DMS 273 treated with DMSO at 0.1 percent for 48 hours (cell line): ENCODE measurements at places on chromosomes 6 and 20.

- DNase-seq: no peak
Observed at GRCh38 chr6:77786935-77787629, 134.2 kb downstream of the MEI4 start.

GRCh38 chr6:64591676-64592036, 956.1 kb downstream of the PHF3 start:
- DNase-seq: no peak

DNA sequence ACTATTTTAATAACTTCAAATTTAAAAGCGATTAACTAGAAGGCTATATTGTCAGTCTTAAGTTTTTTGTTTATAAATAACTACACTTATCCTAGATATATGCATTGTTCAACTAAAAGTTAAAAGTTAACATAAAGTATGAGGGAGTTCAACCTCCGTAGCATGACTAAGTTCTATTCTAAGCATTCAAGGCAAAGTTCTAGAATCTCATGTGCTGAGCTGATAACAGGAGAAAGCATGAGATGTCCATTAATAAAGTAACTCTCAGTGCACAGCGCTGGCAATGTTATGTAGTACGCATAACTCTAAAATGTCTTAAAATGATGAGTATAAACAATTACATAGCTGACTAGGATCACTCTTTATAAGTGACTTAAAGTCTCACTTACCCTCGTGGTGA, 264.8 kb downstream of the RNGTT start:
- DNase-seq: no peak

DNA sequence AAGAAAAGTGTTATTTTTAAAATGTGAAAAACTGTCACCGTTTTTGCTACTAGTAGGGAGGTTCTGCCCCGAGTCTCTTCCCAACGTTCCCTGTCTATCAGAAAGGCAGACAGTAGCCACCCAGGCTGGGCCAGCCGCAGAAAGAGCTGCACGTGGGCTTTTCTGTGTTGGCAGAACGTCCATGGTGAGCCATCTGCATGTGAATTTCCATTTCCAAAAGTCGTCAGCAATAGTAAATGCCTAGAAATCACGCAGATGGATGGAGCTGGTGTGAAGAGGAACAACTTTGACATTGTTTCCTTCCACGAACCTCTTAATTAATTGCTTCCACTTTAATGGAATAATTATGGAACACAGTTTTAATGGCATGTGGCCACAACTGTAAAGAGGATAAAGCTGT, 97.5 kb downstream of the FAM120B start:
- DNase-seq: no peak

DNA sequence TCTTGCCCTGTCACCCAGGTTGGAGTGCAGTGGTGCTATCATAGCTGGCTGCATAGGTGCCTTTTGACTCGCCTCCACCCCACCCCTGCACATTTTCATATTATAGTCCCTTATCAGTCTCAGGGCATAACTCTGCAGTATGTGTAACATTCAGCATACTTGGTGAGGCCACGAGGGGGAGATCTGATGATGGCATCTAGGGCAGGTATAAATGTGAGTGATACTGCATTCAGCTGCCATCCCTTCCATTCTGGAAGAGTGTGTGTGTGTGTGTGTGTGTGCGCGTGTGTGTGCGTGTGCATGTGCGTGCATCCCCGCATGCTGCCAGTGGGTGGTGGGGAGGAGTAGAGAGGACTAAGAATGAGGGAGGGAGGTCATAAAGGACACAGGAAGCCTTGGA, 81.4 kb downstream of the JARID2 start:
- DNase-seq: peak; percentile 9

DNA sequence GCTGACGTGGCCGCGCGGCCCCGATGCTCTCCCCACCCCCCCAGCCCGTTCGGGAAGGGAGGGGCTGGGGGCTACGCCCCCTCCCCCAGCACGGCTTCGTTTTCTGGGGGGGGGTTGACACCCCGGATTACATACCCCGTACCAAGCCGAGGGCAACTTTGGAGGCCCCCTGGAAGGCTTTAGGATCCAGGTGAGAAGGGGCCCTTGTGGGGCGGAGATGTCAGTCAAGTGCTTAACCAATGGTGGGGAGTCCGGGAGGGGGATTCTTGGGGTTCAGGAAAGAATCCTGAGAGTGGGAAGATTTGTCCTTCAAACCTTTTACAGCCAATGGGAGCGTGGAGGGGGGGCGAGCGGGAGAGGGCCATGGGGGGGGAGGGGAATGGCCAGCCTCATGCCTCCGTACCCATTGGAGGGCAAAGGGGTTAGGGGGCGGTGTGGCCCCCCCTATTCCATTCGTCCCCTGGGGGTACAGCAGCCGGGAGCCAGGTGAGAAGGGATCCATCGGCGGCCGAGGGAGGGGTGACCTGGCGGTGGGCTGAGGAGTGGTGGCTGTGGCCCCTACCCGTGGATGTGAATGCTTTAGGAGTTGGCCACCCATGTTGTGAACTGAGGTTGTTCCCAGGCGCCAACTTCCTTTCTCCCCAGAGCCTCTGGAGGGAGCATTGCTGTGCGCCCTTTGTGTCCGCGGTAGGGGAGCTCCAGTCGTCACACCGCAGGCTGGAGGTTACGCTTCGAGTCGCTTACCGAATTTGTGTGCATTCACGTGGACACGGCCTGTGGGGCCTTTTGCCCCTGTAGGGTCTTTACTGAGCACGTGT, 682 bp downstream of the BRD2 start:
- DNase-seq: peak; percentile 71

DNA sequence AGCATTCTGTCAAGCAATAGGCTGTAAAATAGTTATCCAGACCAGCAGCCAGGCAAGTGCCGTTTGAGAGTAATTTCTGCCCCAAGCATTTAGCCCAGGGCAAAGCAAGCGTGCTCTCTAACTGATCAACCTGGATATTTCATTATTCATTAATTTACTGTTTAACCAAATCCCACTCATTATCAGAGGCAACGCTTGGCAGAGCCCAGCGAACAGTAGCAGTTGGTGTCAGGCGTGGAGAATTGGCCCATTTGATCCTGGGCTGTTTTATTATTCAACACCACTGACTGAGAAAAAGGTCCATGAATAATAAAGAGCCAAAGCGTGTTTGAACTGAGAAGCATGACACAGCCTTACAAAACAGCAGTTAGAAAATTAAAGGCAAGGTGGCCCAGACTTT, 35.3 kb downstream of the TFAP2B start:
- DNase-seq: no peak

GRCh38 chr20:8315639-8316573, 183.8 kb downstream of the PLCB1 start:
- no peak for DNase-seq

DNA sequence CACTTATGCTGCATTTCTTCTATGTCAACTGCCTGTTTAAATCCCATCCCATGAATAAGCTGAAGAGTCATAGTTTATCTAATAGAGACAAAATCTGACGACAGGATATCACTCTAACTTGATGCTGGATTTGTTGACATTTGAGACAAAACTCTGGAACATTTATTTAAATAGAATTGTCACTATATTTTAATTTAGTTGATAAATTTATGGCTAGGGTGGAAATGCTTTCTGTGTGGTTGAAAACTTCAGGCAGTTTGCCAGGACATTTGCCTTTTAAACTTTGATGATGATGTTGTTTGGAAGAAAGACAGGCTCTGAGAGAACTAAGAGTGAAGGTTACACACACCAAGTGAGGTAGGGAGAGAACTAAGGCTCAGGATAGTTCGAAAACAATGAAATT, 68.1 kb downstream of the GJA1 start:
- DNase-seq: no peak

GRCh38 chr6:90425161-90425641, 128.6 kb upstream of the BACH2 start:
- no peak for DNase-seq

GRCh38 chr6:87049779-87050178, 45.1 kb downstream of the CGA start:
- no peak for DNase-seq

DNA sequence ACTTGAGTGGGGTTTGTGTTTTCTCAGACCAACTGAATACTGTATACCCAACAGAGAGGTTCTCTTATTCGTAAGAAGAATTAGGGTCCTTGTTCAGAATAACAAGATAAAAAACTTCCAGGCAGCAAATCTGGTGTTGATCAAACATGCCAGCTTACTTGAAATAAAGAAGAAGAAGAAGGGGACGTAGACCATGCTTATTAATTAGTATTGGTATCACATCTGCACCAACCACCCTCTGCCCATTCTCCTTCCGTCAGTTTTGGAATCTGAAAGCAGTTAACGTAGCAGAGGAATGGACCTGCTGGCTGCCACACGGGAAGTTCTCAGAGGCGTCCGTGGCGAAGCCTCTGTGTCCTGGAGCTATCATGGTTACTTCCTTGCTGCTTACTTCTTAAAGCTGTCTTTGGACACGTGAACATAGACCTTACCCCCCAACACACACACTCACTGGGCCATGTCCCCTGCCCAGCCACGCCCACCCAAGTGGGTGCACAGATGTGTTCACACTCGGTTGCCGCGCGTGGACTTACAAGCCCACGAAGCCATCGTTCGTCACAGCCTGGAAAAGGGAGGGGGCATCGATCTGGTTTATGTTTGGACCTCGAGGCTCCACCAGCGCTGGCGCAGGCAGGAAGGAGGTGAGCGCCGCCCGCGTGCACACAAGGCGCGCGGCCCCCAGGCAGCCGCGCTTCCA, 4.1 kb upstream of the DLL1 start:
- DNase-seq: no peak

GRCh38 chr6:151240791-151241642, 1.2 kb downstream of the AKAP12 start:
- peak; percentile 14 for DNase-seq

GRCh38 chr20:3374296-3374695, 33.2 kb downstream of the DNAAF9 start:
- no peak for DNase-seq

- no peak for DNase-seq
Observed at GRCh38 chr6:34246249-34246562, 2.6 kb downstream of the SMIM29 start.

DNA sequence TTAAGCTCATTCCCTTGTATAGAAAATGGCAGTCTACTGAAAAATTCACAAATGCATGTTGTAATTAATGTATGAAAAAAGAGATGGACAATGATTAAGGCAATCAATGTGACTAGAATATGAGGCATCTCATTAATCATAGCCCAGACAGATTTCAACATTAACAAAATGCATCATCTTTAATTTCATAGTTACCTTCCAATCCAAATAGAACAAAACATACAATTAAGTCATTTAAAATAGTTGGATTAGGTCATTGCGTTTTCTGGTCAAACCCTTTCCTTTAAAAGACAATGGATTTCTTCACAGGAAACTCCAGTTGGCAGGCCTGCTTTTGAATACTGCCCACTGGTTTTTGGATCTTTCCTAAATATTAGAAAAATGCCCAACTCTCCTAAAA, 203.9 kb downstream of the HAO1 start:
- DNase-seq: no peak

GRCh38 chr6:149995971-149996370, 29.4 kb downstream of the RAET1L start:
- no peak for DNase-seq

- DNase-seq: no peak
Observed at GRCh38 chr6:131782764-131783163, 25.1 kb upstream of the ENPP1 start.

DNA sequence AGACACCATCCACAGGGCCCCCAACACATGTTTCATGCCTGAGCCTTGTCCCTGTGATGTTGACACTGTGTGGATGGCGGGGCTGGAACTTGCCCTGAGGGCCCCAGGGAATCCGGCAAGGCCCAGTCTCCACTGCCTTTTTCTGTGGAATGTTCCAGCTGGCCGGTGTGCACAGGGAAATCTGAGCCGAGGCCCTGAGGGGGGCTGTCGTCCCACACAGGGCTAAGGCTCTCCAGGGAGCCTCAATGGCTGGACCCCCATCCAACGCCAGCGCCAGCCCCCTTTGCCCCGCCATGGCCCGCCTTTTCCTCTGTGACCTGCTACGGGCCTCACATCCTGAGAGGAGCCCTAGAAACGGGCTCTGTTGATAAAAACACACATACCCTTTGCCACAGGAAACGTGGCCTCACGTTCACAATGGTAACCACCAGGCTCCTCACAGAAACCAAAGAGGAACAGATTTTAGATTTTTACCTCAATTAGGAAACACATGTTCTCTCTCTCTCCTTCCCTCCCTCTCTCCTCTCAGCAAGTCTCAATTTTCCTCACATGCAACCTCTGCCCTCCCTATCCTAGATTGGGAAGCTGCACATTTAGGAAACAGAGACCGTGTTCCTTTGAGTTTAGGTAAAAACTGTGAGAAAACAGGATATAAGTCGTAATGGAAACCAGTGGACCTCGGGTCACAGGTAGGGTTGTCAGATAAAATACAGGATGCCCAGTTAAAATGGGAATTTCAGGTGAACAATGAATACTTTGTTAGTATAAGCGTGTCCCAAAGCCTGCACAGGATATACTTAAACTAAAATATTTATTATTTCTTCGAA, 13.7 kb upstream of the ZNF831 start:
- no peak for DNase-seq

DNA sequence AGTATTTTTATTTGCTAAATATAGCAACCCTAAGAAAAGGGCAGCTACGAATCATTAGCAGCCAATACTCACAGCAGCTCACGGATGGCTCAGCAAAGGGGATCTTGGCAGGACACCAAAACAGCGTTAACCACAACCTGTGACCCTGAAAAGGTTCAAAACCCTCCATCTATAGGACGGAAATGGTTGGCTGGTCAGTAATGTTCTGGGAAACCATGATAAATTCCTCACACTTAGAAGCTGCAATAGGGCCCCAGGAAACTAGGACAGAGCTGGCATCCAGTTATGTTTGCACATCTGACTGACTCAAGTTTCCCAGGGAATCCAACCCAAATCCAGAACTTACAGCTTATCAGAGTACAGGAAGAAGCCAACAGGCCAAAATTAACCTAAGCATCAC, 30.9 kb upstream of the PTPRT start:
- DNase-seq: no peak

DNA sequence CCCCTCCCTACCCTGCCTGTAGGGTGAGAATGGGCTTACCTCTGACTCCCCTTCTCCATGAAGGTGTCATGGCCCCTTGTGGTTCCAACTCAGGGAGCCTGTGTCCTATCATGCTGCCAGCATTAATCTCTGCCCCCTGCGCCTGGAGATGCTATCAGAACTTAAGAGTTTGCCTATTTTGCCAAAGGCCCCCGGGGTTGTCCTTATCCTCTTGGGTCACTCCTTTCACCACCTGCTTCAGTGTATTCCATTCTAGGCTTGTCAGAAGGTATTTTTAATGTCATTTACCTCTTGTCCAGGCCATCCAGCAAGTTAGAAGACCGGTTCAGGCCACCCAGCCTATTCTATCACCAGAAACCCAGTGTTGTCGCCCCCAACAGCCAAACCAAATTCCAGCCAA, 10.5 kb downstream of the RRBP1 start:
- DNase-seq: no peak

GRCh38 chr6:130908188-130908587, 81.0 kb downstream of the SMLR1 start:
- DNase-seq: no peak

- DNase-seq: no peak
Observed at GRCh38 chr20:21101932-21102575, 4.1 kb downstream of the LINC00237 start.
